ENCODE measurements at places on chromosomes 1 and 21. TPM values are rescaled to one million over a fixed set of nuclear protein-coding genes. Genes with fewer than 3 reads are reported as not detected.

The MXRA8 gene
- total RNA-seq, result 9.1 TPM

The SLC6A9 gene
- 16.7 TPM for total RNA-seq

The TIAM1 gene
- total RNA-seq, result 0.09 TPM

The JTB gene
- 231 TPM for total RNA-seq
